ENCODE measurements at places on chromosomes 16 and 17.

DNA sequence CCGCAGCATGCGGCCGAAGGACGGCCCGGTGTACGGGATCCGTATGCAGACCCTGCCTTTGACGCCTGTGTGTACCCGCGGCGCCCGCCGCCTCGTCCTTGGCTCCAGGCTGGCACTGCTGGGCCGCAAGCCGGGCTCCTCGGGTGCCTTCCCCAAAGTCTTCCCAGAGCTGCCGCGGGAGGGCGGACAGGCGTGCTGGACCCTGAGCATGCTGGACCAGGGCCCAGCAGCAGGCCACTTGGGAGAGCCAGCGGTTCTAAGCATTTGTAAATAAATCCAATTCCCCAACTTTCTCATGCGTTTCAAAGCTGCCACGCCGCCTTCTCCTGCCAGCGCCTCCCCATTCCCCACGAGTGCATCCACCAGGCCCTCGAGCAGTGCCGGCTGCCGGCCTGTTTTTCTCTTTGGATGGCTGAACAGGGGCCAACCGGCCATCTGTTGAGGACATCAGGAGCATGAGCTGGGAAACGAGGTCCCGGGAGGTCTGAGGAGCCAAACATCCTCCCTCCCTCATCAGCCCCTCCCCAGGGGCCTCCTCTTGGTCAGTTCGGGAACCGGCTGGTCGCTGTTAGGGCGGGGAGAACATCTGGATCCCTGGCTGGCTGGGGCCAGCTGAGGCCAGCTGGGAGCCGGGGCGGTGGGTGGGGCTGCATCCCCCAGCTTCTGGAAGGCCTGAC lies 20.5 kb upstream of the PABPN1L start:
- H3K36me3 ChIP-seq = no peaks in the 10 kb centered on the region
- no peak overlapping the region for H3K27ac ChIP-seq
- H3K4me3 ChIP-seq = no peak overlapping the region
- H3K4me1 ChIP-seq = no peaks in the 10 kb centered on the region
- H3K27me3 ChIP-seq = no peaks in the 10 kb centered on the region

DNA sequence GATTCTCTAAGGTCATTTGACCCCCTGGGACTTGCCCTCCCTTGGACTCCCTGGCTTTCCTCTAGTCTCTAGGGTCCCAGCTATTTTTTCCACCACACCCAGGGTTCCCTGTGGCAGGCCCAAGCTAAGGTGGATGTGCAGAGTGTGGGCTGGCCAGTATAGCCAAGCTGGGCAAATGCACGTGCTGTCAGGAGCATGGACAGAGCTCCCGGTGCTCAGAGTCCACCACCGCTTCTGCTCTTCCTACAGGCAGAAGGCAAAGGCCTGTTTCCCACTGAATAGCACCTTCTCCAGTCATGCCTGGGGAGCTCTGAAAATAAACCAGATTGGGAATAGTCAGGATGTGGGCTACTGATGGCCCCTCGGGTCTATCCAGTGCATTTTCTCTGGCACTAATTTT lies 53.3 kb downstream of the GNAO1 start:
- no peaks in the 10 kb centered on the region for H3K4me1 ChIP-seq
- H3K27me3 ChIP-seq = no peaks in the 10 kb centered on the region
- DNase-seq = no peak
- H3K27ac ChIP-seq = no peak overlapping the region
- H3K4me3 ChIP-seq = no peak overlapping the region
- no peaks in the 10 kb centered on the region for H3K36me3 ChIP-seq

DNA sequence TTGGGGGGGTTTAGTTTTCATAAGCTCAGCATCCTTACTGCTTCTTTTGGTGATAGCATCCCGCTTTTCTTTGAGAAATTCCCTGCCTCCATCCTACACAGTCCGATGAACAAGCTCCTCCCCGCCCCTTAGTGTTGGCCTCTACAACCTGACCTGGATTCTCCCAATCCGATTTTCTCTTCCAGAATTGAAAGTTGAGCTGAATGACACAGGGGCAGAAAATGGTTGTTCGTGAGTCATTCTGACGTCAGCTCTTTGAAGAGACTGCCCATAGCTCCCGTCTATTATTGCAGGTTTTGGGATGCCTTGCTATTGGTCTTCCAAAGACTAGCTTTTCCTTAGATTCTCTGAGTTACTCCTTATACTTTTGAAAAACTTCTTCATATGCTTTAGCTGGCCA lies 279.7 kb downstream of the SLC39A11 start:
- no peak overlapping the region for H3K27ac ChIP-seq
- H3K4me3 ChIP-seq = no peak overlapping the region
- no peaks in the 10 kb centered on the region for H3K27me3 ChIP-seq
- DNase-seq = no peak
- H3K36me3 ChIP-seq = no peaks in the 10 kb centered on the region

DNA sequence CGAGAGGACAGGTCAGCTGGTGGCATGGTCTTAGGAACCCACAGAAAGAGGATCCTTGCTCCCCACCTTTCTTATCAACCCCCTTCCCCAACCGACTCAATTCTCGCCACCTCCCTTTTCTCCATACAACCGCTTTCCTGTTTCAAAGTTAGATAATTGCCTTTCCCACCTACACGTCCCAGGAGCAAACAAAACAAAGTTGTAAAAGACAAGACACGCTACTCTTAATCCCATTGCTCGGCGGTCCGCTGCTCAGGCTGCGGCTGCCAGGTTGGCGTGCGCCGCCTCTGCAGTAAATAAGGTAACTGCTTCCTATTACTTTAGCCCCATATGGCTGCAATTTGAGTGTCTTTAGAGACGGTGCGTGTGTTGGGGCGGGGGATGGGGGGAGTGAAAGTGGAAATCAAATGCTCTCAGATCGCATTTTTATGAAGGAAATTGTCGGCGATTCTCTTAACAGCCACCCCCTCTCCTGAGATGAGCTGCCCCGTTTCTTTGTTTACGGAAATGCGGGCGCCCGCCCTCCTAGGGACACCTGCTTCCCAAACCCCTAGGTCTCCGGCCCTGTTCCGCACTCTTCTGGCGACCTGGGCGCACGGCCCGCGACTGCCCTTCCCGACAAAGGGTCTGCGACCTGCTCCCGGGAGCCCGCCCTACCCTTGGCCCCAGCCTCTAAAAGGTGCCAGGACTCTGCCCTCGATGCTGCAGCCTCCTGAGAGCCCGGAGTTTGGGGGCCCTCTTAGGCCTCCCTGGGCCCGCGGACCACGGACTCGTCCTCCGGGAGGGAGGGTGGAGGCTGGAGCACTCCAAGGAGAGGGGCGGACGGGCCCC lies 3.7 kb upstream of the CBX8 start:
- H3K4me3 ChIP-seq = no peak overlapping the region
- H3K36me3 ChIP-seq = no peaks in the 10 kb centered on the region
- H3K27ac ChIP-seq = no peak overlapping the region
- peaks cover 9% of the 10 kb centered on the region for H3K4me1 ChIP-seq
- DNase-seq = no peak

DNA sequence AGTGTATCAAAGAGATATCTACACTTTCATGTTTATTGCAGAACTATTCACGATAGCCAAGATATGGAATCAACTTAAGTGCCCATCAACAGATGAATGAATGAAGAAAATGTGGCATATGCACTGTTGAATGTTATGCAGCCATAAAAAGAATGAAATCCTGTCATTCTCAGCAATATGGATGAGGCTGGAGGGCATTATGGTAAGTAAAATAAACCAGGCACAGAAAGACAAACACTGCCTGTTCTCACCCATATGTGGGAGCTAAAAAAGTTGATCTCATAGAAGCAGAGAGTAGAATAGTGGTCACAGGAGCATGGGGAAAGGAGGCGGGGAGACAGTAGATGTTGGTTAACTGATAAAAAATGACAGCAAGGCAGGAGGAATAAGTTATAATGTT lies 561.8 kb downstream of the TOX3 start:
- H3K4me3 ChIP-seq = no peak overlapping the region
- H3K4me1 ChIP-seq = no peaks in the 10 kb centered on the region
- H3K36me3 ChIP-seq = no peaks in the 10 kb centered on the region
- no peak for DNase-seq

DNA sequence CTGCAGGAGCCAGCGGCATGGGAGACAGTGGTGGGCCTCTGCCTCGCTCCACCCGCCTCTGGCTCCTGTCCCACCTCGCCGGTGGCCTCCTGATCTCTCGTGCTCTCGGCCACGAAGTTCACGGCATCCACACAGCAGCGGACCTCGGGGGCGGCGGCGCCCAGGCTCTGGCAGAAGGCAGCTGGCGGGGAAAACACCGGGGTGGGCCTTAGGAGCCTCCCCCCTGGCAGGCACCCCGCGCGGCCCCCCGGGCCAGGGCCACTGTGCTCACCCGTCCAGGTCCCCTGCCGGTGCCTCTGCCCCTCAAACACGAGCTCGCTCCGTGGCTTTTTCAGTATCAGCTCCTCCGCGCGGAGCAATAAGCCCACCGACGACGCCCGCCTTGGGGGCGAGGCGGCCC lies 409 bp upstream of the C17orf107 start:
- H3K4me1 ChIP-seq = peaks cover 12% of the 10 kb centered on the region
- H3K27ac ChIP-seq = no peak overlapping the region
- no peaks in the 10 kb centered on the region for H3K27me3 ChIP-seq
- H3K36me3 ChIP-seq = no peaks in the 10 kb centered on the region

GRCh38 chr17:40878044-40878443 lies 7.0 kb downstream of the KRT20 start:
- no peaks in the 10 kb centered on the region for H3K27me3 ChIP-seq
- H3K4me1 ChIP-seq = no peaks in the 10 kb centered on the region
- H3K27ac ChIP-seq = no peak overlapping the region
- H3K4me3 ChIP-seq = no peak overlapping the region
- H3K36me3 ChIP-seq = no peaks in the 10 kb centered on the region

DNA sequence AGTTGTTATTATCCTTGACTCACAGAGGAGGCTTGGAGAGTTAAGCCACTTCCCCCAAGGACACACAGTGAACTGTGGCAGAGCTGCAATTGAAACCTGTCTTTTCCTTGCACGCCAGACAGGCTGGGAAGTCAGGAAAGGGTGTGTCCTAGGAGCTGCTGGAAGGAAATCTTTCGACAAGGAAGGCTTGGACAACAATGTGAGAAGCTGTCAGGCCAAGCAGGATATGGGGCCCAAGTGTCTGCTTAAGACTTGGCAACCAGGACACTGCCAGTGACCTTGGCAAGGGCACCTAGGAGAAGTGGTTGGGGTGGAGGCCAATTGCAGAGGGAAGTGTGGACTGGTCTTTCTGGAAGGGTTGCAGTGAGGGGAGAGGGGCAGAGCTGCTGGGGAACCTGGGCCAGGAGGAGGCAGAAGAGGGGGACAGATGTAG lies 2.1 kb upstream of the CAMKK1 start:
- no peaks in the 10 kb centered on the region for H3K36me3 ChIP-seq
- no peak for DNase-seq
- H3K4me3 ChIP-seq = no peak overlapping the region
- H3K27me3 ChIP-seq = no peaks in the 10 kb centered on the region
- H3K27ac ChIP-seq = no peak overlapping the region

DNA sequence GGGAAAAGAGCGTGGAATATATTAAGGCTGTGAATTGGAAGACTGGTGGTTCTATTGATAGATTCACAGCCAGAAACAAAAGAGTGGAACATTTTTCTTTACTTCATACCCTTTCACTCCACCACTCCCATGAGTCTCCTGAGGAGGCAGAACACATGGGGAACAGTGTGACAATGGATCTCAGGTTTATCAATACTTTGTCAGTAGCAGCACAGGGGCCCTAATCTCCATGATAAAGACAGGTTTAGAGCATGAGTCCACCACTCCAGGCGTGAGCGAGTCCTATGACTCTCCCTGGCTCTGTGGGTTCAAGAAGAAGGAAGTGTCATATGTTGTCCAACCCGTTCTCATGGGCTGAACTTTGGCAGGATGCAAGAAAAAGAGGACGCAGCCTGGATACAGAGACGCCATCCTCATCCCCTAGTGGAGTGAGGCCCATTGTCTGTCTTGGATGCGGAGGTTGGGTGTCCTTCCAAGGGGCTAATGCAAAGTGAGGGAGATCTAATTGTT lies 361.2 kb downstream of the TMEM114 start:
- DNase-seq = no peak
- H3K27ac ChIP-seq = no peak overlapping the region
- no peaks in the 10 kb centered on the region for H3K27me3 ChIP-seq
- no peaks in the 10 kb centered on the region for H3K36me3 ChIP-seq
- no peaks in the 10 kb centered on the region for H3K4me1 ChIP-seq

DNA sequence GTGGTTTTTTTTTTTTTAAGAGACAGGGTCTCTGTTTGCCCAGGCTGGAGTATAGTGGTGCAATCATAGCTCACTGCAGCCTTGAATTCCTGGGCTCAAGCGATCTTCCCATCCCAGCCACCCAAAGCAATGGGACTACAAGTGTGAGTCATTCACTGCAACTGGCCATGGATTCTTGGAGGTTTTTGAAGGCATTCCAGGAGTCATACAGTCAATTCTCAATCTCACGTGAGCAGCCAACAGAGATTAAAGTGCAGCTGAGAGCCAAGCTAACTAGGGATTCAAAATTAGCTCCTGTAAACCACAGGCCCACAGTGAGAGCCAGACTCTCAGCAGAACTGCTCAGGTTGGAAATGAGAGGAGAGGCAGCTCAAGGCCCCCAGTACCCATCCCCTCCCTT lies 30.2 kb downstream of the XPO6 start:
- no peaks in the 10 kb centered on the region for H3K4me1 ChIP-seq
- no peaks in the 10 kb centered on the region for H3K36me3 ChIP-seq
- H3K4me3 ChIP-seq = no peak overlapping the region
- H3K27me3 ChIP-seq = no peaks in the 10 kb centered on the region

DNA sequence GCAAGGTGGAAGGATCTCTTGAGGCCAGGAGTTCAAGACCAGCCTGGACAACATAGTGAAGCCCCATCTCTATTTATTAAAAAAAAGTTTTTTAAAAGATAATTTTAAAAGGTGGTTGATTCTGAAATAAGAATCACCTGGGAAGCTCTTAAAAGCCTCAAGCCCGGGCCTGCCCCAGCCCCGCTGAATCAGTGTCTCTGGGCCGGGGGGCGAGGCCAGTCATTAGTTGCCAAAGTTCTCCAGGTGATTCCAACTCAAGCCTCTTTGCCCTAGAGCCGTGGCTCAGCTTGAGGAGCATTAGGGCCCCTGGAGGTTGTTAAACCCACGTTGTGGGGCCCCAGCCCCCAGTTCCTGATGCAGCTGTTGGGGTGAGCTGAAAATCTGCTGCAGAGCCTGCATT lies 24.6 kb downstream of the JPH3 start:
- no peaks in the 10 kb centered on the region for H3K4me1 ChIP-seq
- no peak overlapping the region for H3K27ac ChIP-seq
- no peak overlapping the region for H3K4me3 ChIP-seq
- H3K27me3 ChIP-seq = peaks cover 55% of the 10 kb centered on the region
- no peaks in the 10 kb centered on the region for H3K36me3 ChIP-seq
- no peak for DNase-seq

DNA sequence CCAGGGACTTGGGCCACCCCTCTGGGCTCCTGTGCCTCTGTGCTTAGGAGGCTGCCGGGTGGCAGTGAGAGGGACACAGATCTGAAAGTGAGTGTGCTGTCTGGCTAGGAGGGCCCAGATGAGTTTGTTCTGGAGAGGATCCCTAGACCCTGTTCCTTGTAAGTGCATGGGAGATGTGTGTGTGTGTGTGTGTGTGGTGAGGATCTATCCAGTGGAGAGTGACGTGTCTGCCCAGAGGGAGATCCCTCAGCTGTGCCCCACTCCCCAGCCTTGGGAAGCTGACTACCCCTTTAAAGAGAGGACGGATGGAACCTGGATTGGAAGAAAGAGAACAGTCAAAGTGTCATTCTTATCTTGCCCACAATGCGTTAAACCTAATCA lies 25.5 kb upstream of the CDC42EP4 start:
- H3K4me3 ChIP-seq = no peak overlapping the region
- H3K36me3 ChIP-seq = no peaks in the 10 kb centered on the region
- no peak for DNase-seq
- no peaks in the 10 kb centered on the region for H3K27me3 ChIP-seq
- H3K27ac ChIP-seq = no peak overlapping the region
- no peaks in the 10 kb centered on the region for H3K4me1 ChIP-seq
